Central memory CD4-positive, alpha-beta T cell (primary cell): ENCODE measurements at places on chromosomes 6 and 20.

GRCh38 chr20:4161401-4162251 lies 146.3 kb upstream of the RNF24 start:
- DNase-seq: no peak

DNA sequence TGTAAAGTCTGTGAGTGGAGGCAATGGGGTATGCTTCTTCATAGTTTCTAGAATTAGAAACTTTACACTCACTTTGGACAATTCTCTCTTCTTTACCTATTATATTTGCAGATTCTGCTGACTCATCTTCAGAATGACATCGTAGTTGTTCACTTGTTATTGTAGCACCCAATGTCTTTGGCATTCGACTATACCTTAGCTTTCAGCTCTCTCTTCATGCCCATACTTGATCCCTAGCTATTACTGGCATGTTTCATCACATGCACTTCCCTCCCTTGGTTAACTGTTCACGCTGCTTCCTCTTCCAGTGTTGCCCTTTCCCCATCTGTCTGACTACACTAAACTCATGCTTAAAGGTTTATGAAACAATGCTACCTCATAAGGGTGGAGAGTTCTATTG lies 298.1 kb upstream of the TCF21 start:
- no peak for DNase-seq

- DNase-seq: no peak
Measured at GRCh38 chr6:53165293-53165692, 16.7 kb upstream of the GCM1 start.

- no peak for DNase-seq
Measured at GRCh38 chr6:112432853-112433252, 85.7 kb downstream of the RFPL4B start.

GRCh38 chr6:166691199-166691598 lies 64.1 kb upstream of the RPS6KA2 start:
- no peak for DNase-seq

DNA sequence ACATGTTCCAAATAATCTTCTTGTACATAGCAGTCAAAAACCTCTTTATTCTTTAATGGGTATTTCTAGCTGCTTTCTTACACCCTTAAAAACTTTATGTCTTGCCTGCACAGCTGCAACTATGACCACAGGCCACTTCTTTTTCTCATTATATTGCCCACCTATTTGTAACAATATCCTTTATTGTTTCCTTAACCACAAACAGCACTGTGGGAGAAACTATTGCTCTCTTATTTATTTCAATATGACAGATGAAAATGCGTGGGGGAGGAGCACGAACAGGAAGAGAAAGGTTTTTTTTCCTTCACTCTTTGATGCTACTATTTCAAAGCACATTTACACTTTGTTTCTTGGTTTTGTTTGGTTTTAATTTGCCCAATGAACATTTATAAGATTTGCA lies 253.5 kb downstream of the GJA1 start:
- DNase-seq: no peak

GRCh38 chr6:56699066-56699654 lies 56.5 kb upstream of the DST start:
- no peak for DNase-seq

DNA sequence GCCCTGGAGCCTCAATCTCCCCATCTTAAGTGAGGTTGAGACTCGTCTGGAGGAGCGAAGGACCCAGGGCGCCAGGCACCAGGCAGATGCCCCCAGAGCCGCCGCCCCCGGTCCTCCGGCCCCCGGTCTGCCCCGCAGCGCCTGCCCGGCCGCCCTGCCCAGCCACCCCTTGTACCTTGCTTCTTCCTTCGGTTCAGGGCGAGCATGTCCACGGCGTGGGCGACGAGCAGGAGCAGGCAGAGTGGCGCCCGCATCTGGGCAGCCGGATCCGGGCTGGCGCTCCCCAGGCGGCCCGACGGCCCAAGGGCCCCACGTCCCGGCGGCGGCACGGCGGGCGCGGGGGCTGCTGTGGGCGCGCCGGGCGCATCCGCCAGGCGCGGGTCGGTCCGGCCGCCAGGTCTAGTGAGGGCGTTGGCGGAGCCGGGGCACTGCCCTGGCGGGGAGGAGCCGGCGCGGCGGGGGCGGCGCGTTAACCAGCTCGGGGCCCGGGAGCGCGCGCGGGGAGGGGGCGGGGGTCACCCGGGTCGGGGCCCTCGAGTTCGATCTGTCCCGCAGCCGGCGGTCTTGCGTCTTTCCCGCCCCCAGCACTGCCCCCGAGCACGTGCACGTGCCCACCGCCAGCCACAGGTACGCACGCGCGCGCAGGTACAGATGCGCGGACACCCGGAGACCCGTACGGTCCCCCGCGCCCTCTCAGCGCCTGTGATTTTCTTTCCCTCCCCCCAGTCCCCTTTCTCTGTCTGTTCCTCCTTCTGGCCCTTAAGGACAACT lies at the start of gene RSPO4:
Gene RSPO4 (minus strand): TSS at position 401 of the 771 bp plus-strand sequence. CDS start 147 bp downstream, at position 254.
- no peak for DNase-seq

DNA sequence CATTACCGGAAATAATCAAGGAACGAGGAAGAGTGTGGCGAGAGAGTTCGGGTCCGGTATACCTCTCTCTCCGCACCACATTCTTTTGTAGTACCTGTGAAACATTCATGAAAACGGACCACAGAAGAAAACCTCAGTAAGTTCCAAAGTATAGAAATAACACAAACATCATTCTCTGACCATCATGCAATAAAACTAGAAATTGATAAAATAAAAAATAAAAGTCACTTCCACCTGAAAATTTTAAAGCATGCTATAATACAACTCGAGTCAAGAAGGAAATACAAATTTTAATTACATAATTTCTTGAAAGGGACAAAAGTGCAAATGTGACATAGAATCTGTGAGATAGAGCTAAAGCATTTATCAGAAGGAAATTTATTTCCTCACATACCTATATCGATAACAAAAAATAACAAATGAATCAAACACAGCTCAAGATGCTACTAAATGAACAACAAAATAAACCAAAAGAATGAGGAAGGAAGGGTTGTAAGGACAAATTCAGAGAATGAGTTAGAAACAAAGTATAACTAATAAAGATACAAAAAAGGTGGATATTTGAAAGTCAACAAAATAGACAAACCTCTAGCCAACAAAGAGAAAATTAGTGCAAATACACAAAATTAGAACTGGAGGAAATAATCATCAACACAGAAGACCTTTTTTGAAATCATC lies 84.2 kb downstream of the TRIM27 start:
- no peak for DNase-seq

- no peak for DNase-seq
Measured at GRCh38 chr6:22614547-22614946, 45.2 kb downstream of the HDGFL1 start.

DNA sequence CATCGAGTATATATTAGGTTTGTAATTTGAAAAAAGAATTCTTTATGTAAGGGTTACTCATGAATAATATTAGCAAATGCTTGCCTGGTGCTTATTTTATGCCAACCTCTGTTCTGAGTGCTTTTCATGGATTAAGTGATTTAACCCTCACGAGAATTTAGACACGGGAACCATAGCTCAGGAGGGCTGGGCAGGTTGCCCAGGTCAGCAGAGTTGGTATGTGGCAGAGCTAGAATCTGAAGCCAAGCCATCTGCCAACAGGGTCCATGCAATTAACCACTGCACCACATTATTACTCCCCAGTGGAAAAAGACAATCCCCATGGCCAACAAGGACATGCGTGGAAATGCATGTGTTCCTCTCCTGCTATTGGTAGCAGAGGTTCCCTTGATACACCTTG lies 345.6 kb downstream of the CDC5L start:
- DNase-seq: no peak

DNA sequence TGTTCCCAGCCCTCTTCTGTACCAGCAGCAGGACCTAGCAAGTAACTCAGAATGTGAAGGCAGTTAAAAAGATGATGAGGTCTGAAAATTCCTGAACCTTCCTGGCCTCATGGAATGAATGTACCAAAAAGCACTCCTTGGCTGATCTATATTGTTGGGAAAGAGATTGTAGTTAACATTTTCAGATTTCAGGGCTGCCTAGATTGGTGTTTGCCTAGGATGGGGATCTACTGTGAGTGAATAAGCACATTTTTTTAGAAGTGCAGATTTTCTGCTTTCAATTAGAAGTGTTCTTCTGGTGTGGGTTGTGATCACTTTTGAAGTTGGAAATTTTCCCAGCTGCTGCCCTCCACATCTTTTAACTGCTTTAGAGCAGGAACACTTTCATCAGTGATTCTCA lies 6.2 kb downstream of the MYLIP start:
- DNase-seq: no peak

DNA sequence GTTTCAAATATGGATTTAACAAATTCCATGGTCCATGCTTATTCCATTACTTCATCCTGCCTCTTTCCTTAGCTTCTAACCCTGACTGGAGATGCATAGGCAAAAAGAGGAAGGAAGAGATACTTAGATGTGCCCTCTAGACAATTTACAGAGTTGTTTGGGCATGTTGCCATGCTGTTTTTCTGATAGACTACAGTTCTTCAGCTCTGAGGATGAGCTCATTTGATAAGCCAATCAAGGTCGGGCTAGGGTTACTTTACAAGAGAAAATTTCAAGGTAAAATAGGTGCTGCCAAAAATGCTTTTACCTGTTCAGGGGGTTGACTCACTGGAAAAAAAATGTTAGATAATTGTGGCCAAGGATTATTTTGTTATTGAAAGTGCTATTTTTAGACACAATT lies 5.9 kb downstream of the HCRTR2 start:
- DNase-seq: no peak

DNA sequence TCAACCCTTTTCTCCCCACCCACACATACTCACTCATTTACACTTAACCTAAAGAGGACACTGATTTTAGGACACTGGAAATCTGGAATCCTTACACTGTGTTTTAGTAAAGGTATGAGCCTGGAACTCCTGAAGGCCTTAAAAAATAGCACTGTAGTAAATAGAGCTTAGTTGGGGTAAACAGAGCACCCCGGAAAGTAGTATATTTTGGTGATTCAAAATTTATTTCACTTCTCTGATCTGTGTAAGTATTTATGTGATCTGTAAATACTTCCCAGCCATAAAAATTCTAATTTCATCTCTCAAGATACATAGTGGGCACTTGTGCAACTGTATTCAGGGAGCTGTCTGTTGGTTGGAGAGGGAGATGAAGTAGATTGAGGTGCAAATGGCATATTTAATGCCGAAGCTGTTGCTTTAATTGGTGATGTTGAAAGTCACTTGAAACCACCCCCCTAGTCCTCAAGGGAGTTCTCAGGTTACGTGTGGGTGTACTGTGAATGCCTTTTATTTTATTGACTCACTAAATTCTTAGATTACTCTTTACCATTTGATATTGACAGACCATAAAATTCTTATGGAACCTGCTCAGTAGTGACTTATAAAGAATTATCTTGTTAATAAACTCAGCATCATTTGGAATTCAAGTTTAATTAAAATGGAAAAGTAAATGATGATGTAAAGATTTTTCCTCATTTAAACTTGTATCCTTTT lies 154.9 kb downstream of the SOX4 start:
- DNase-seq: no peak

- no peak for DNase-seq
Measured at GRCh38 chr20:63362436-63363009, 1.4 kb upstream of the CHRNA4 start.

GRCh38 chr6:110255211-110255750 lies 75.1 kb downstream of the CDC40 start:
- DNase-seq: no peak
